CD4-positive, alpha-beta T cell treated with Interferon gamma for 1 hour (primary cell): ENCODE measurements at places on chromosomes 4 and X.

DNA sequence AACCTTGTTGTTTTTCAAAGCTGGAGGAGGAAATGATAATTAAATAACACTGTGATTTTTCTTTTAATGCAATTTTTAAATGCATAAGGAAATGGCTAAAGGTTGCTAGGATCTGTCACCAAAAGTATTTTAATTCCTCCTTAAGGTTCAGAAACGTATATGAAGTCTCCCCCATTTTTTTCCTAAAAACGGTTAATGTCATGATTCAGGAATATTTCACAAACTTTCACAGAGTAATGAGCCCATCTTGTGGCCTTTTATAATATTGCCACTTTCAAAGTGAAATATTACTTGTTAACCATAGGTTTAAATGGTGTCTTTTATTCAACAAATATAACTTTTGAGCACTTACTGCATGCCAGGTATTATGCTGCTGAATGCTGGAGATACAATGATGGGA, 99.5 kb upstream of the USP38 start:
- DNase-seq = no peak

DNA sequence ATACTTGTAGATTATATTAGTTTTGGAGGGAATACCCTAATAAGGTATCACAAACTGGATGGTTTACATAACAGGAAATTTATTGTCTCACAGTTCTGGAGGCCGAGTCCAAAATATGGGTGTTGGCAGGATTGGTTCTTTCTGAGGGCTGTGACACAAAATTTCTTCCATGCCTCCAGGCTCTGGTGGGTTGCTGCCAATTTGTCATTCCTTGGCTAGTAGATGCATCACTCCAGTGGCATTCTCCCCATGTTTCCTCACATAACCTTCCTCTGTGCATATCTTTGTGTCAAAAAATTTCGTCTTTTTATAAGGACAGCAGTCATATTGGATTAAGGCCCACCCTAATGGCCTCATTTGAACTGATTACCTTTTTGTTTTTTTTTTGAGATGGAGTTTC, 49.3 kb downstream of the APELA start:
- DNase-seq = no peak

DNA sequence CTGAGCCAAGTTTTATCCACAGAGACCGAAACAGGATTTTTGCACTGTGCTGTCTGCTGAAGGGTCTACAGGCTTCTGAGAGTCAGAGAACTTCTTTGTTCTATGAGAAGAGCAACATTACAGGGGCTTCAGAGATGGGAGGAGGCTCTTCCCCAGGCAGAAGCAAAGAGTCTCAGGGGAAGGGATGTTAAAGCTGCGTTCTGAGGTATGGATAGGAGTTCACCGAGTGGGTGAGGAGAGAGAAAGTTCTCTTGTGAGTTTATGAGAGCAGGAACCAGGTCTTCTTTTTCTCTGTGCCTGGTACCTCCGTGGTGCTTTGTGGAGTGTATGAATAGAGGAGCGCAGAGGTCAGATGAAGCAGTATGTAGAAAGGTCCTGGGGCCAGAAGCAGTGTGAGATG, 155.1 kb downstream of the PDGFRA start:
- no peak for DNase-seq

DNA sequence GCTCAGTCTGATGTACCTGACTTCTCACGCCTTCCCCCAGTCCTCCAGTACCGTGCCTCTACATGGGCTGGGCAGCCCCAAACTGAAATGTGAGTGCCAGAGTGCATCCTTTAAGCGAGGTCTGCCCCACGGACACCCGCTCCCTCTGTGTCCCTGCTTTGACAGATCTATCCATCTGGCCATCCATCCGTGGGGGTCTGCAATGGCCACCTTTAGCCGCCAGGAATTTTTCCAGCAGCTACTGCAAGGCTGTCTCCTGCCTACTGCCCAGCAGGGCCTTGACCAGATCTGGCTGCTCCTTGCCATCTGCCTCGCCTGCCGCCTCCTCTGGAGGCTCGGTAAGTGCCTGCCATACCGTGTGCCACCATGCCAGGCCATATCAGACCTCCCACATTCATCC, 827 bp downstream of the PORCN start:
- no peak for DNase-seq

GRCh38 chrX:74370487-74370886, 50.8 kb upstream of the SLC16A2 start:
- no peak for DNase-seq

GRCh38 chr4:187903700-187904099, 91.9 kb upstream of the ZFP42 start:
- no peak for DNase-seq

DNA sequence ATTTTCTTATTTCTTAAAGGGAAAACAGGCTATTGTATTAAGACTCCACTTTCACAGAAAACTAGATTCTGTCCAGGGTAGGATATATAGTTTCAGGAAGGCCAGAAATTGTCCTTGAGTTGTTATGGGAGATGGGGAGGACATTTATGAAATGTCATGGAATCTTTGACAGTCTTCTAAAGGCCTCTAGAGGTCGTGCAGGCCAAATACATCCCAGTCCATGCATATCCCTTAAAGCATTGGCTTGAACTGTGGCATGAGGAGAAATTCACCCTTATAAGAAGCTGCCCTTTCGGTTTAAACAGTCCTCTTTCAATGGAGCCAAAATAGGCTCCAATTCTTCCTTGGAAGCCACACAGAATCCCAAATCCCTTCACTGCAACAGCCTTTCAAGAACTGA, 183.6 kb upstream of the NOCT start:
- DNase-seq = no peak

DNA sequence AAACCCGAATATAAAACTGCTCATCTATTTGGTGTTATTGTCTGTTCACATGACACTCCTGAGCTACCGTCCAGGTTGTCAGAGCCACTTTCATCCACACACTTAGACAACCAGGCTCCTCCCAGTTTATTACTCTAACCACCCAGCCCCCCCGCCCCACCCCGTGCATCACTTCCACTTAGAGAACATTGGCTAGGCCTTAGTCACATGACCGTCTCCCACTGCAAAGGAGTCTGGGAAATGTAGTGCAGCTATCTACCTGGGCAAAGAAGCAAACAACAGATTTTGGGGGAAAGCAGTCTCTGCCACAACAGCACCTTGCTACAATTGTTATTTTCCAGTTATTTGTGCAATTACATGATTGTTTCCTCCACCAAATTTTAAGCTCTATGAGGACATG, 57.6 kb upstream of the RBPJ start:
- DNase-seq = no peak

- no peak for DNase-seq
Measured at GRCh38 chr4:11116940-11117339, 311.8 kb downstream of the HS3ST1 start.
